Esophagus squamous epithelium (tissue), 5 donors: ENCODE measurements at places on chromosomes 1 and 21.

DNA sequence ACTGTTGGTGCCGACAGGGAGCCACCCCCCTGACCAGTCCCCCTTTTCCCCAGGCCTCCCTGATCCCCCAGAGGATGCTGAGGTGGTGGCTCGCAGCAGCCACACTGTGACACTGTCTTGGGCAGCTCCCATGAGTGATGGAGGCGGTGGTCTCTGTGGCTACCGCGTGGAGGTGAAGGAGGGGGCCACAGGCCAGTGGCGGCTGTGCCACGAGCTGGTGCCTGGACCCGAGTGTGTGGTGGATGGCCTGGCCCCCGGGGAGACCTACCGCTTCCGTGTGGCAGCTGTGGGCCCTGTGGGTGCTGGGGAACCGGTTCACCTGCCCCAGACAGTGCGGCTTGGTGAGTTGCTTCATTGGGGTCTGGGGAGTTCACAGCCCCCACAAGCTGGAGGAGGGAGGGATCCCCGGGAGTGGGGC is 89.2 kb downstream of the TRIM11 start:
- DNase-seq, result no peak

- no peak for DNase-seq
Observed at GRCh38 chr21:44058652-44058964, 46.5 kb downstream of the TRAPPC10 start.

DNA sequence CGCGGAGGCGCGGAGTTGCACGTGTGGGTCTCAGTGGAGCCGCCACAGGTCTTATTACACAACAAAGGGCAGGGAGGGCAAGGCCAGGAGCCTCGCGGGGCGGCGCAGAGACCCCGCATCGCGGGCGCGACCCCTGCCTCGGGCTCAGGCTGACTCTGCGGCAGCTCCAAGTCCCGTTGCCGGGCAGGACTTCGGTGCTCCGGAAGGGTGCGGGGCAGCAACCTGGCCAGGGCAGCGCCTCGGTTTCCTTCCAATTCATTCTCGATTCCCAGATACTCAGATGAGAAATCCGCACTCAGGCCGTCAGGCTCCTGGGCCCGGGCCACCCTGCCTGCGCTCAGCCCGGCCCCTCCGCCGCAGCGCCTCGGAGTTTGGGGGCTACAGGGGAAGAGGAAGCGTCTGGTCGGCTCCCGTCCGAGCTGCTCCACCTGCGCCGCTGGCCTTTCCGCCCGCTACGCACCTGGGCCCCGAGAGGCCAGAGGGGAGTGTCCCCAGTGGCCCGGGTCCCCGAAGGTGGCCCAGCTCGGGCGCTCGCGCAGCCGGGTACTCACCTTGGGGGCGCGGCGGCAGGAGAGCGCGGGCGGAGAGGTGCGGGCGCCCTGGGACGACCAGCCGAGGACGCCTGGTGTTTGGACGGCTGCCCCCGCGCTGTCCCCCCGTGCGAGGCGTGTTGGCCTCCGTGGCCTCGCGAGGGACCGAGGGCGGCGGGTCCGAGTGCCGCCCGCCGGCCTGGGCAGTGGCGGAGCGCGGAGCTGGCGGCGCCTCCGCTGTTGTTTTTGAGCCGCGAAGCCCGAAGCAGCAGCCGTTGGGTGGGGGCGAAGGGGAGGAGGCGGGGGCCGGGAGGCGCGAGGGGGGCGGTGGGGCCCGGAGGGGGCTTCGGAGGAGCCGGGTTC is 1.1 kb upstream of the PRDM16 start:
- no peak for DNase-seq

- no peak for DNase-seq
Observed at GRCh38 chr1:203124546-203125317, 2.8 kb upstream of the ADORA1 start.

DNA sequence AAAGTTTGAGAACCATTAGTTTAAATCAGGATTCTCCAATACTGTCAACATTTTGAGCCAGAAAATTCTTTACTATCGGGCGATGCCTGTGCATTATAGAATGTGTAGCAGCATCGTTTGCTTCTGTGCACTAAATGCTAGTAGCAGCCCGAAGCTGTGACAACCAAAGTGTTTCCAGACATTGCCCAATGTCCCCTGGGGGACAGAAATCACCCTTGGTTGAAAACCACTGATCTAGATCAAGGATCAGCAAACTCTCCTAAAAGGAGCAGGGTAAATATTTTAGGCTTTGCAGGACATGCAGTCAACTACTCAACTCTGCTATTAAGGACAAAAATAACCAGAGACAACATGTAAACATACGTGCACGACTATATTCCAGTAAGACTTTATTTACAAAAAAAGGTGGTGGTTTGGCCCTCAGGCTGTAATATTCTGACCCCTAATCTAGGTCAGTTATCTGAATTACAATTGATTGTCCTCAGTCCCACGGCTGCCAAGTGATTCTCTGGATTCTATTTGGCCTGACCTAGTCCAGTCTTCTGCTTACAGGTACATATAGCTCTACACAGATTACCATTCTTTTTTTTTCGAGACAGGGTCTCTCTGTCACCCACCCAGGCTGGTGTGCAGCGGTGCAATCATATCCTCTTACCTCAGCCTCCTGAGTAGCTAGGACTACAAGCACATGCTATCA is 10.6 kb downstream of the FAF1 start:
- DNase-seq, result no peak

GRCh38 chr21:34061983-34062382 is 11.4 kb upstream of the MRPS6 start:
- no peak for DNase-seq

- no peak for DNase-seq
Observed at GRCh38 chr1:40810927-40811326, 27.3 kb downstream of the KCNQ4 start.

DNA sequence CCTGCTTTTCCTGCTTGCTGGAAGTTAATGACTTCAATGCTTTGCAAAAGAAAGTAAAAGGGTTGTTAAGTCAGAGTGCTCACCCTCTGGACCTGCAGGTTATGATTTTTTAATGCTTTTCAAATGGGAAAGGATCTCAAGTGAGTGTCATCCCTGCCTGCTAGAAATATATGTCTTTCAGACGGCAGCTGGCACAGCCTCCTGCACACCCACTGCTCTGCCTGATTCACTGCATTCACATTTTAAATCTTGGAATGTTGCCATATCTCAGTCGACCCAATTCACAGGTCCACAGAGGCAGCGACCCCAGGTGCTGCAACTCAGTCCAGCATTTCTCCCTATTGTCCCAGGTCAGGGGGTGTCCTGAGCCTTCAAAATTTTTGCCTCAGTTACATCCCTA is 10.7 kb downstream of the DUSP23 start:
- DNase-seq, result no peak
